NCI-H2227 treated with DMSO at 0.1 percent for 48 hours (cell line): ENCODE measurements at places on chromosomes 7 and 10.

DNA sequence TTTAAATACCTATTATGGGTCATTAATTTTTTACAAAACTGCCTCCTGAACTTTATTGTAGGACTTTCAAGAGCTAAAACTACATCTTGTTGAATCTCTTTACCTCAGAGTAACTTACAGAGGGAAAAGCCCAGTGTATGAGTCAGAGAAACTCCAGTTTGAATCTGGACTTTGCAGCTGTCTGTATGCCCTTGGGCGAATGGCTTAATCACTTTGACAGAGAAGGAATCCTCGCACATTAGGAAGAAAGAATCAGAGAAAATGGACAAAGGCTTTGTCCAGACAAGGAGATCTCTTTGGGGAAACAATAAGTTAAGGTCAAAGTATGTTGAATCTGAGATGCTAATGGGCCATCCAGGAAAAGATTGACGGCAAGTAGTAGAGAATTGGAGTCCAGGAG lies 484.2 kb upstream of the CELF2 start:
- DNase-seq: no peak

- no peak for DNase-seq
Measured at GRCh38 chr10:92938841-92939240, 90.5 kb downstream of the EXOC6 start.

GRCh38 chr10:123009105-123009820 lies 457 bp downstream of the ACADSB start:
- DNase-seq: no peak

- DNase-seq: no peak
Measured at GRCh38 chr10:73850863-73851461, 23.4 kb downstream of the CAMK2G start.

DNA sequence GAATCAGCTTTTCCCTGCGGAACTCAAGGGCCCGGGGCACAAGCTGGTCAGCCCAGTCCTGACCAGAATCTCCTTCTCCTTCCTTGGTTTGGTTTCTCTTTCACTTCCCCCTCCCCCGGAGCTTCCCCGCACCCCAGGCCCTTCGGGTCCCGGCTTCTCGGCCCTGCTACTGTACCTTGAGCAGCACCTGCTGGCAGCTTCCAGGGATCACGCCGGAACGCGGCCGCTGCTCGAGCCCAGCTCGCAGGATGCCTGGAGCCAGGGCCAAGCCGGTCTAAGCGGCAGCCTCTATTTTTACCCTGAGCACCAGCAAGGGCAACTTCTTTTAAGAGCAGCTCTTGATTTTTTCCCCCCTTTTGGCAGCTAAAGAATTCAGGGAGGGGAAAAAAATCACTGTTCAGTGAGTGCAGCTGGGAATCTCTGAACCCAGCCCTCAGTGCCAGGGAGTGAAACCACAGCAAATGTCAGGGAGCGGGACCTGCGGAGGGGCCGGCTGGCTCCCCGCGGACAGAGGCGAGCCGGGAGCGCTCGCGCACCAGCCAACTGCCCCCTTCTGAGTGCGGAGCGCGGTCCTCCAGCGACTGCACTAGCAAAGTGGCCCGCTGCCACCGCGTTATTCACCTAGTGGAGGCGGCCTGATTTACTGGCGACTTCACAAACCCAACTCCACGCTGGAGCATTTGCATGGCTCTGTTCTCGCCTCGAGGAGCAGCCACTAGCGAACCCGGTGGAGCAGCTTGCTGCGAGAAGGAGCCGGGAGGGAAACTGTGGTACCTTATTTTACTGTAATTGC lies 2.4 kb upstream of the INHBA start:
- DNase-seq: no peak

GRCh38 chr7:10239695-10240345 lies 733.9 kb upstream of the PHF14 start:
- DNase-seq: peak; percentile 31

DNA sequence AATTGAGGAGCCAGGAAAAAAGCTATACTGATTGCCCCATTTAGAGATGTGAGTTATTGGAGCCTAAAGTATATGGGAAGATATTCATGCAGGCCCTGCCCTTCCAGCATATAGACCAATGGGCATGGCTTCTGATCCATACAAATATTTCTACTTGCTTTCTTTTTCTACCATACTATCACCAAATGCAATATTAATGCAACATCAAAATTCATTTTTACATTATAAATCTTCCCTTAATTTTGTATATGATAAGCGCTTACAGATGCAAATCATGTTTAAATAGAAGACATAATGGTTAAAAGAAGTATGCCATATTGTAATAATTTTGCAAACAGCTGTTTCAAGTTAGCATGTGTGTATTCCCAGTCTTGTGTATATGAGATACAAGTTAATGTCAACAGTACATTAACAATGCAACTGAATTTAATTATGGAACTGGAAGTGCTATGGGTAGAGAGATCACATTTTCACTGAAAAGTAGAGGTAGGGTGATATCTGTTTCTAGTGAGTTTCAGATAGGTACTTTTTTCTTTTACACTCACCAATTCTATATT lies 24.6 kb upstream of the WNT16 start:
- DNase-seq: no peak

- DNase-seq: no peak
Measured at GRCh38 chr7:3371601-3372000, 70.5 kb downstream of the SDK1 start.

GRCh38 chr10:15360566-15360965 lies 10.5 kb downstream of the FAM171A1 start:
- DNase-seq: no peak

- DNase-seq: no peak
Measured at GRCh38 chr7:27105301-27106031, 3.0 kb upstream of the HOXA2 start.

- peak; percentile 83 for DNase-seq
Measured at GRCh38 chr7:98051118-98051744, 55.4 kb upstream of the LMTK2 start.

DNA sequence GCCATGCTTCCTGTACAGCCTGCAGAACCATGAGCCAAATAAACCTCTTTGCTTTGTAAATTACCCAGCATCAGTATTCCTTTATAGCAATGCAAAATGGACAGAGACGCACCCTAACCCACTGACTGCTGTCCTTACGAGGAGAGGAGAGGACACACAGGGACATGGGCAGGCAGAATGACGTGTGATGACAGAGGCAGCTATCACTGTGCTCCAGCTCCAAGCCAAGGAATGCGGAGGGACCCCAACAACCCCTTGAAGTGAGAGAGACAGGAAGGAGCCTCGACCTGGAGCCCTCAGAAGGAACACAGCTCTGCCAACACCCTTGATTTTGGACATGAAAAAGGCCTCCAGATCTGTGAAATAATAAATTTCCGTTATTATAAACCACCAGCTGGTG lies 46.6 kb upstream of the EBF3 start:
- DNase-seq: no peak

- DNase-seq: no peak
Measured at GRCh38 chr10:133060022-133060421, 27.7 kb upstream of the ADGRA1 start.

DNA sequence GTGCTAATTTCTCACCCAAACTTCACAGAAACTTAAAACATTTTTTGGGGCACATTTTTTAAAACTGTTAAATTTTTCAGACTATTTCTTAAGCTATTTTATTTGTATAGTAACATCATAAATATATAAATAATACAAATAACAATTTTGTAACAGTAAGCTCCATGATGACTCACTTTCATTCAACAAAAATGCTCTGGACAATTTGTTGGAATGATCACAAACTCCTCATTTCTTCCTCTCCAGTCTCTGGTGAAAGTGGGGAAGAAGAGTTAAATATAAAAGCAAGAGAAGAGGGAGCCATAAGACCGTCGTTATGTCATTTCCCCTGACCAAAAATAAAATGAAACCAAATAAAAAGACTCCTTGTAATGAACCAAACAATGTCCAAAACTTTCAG lies 162.4 kb downstream of the AGMO start:
- DNase-seq: no peak

DNA sequence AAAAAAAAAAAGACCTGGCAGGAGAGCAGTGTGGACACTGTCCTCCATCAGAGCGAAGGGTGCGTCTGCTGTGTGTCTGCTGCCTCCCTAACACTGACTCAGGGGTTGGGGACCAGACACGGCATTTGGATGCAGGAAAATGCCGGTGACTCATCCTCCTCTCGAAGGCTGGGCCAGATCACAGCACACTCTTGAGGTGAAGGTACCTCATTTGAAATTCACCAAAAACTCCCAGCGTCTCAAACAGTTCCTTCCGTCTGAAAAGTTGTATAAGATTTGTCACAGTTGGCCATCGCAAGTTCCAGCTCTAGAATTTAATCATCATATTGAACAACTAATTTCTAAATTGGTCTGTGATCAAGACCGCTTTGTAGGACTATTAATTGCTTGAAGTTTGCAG lies 118.1 kb upstream of the LYZL2 start:
- DNase-seq: no peak

GRCh38 chr7:36686499-36686898 lies 37.8 kb downstream of the AOAH start:
- DNase-seq: no peak

DNA sequence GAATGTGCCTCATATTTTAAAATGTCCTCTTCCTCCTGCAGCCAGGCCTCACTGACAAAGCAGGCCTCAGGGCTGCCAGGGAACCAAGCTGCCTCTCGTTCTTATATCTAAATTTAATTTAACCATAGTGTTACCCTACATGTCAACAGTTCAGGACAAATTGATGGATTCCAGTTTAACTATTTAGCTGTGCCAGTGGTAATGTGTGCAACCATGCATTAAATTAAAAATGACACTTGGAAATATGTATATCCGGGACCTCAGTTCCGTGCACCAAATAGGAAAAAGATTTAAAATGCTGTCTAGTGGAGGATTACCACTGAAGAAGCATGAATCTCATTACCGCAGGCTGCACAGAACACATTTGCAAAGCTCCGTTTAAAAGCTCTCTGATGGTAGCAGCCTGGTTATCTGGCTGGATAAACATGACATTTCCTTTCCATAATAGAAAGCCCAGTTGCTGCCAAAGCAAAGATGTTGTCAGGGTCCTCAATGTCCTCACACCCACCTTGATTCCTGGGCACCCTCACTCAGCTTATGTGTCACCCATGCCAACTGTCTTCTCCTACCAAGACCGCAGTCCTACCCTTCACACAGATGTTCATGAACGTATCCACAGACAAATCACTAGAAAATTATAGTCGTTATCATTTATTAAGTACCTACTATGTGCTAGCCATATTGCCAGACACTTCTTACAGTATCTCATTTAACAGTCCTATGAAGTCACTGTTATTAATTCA lies 73.3 kb upstream of the FRMD4A start:
- no peak for DNase-seq

- DNase-seq: no peak
Measured at GRCh38 chr7:107194052-107194451, 25.2 kb downstream of the HBP1 start.

GRCh38 chr7:45070254-45070642 lies 18.5 kb downstream of the NACAD start:
- no peak for DNase-seq

- DNase-seq: no peak
Measured at GRCh38 chr10:113569576-113569975, 16.7 kb downstream of the HABP2 start.

GRCh38 chr10:123318516-123318915 lies 164.3 kb downstream of the BUB3 start:
- no peak for DNase-seq

DNA sequence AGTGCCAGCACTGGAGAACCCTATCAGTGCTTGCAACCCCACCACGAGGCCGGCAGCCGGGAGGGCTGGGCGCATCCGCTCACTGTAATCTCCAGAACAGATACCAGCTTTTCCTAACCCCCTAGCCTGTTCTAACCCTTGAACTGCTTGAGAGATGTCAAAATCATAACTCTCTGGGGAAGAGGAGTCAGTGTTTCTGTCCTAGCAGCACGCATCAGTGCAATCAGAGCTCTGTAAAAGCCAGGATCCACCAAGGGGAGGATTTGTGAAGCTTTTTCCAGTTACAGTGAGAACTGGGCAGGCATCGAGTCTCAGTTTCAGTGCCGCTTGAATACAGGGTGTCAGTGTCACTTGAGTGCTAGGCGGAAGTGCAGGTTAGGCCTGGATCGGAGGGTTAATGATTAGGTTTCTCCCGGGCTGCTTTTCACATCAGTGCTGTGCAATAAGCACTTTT lies 104.5 kb upstream of the INSYN2A start:
- DNase-seq: peak; percentile 12

DNA sequence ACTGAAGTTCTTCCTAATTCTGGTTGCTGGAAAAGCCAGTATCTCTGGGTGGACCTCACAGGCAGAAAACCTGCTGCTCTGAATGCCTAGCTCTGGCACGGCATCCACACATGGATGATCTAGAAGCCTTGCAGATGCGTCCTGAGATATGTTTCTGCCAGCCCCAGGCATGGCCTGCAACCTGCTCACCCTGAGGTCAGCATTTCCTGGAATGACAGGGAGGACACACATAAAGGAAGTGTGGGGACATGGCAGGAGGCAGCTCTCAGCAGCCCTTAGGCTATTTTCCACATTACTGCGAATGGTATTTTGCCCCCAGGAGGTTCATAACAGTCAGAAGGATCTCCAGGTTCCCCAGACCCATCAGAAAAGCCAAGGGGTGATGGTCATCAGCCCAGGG lies 23.2 kb downstream of the PLXNA4 start:
- DNase-seq: no peak

GRCh38 chr10:35691522-35692236 lies 49.6 kb upstream of the FZD8 start:
- no peak for DNase-seq

DNA sequence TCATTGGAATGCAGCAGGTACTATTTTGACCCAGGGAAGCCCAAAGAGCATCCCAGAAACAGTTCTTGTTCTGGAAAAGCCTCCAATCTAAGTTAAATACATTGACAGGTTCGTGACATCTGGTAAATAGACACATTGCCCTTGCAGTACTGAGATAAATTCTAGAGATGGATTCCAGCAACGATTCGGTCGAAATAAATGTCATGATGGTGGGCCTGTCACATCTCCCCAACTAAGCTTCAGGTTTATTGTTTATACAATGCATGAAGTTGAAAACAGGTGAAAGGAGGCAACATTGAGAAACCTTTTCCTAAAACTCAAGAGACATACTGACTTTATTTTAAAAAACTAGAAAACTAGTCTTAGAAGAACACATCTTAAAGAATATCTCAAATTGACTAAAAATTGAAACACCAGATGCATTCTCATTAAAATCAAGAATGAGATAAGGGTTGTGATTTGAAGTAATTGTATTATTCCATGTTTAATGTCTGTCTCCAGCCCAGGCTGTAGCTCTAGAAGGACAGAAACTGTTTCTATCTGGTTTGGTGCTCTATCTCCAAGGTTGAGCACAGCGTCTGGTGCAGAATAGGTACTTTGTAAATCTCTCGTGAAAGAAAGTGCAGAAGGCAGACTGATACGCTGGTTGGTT lies 114.0 kb downstream of the CABCOCO1 start:
- DNase-seq: no peak

DNA sequence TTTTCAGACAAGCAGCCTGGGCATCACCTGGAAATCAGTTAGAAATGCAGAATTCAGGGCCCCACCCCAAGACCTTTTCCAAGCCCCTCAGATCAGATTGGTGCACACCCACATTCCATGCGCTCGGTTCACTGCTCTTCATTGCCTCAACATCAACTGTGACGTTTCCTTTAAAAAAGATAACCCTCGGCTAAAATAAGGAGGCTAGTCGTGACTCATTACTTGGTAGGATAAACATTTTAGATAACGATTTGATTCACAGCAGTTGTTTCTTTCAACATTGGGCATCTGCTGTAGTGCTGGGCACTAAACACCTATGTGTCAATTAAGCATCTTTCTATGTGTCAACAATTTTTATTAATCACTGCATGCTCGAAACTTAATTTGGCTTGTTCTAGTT lies 191.1 kb upstream of the LRGUK start:
- no peak for DNase-seq

GRCh38 chr10:103578782-103579382 lies 85.4 kb downstream of the NEURL1 start:
- no peak for DNase-seq
